Mesendoderm (in vitro differentiated cells): ENCODE measurements at places on chromosomes 11 and 22.

- DNase-seq, result no peak
These were observed 314.6 kb downstream of the BLID start for GRCh38 chr11:121801394-121801748.

DNA sequence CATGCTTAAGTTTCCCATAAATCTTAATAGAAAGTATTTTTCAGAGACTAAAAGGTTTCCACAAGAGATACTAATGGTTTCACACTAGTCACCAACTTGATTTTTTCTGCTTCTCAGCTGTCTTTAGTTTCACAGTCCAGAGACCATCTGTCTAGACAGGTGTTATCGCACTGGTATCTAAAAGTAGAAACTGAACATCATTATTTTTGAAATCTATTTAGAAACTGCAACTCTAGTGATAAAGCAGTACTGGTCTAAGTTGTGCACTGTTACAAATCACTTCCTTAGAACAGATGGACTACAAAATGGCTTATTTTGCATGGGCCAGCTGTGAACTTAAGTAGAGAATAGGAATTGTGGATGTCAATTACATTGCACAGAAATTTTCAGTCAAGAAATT, 78.0 kb downstream of the CNTN5 start:
- no peak for DNase-seq

GRCh38 chr11:102396708-102397563, 49.9 kb downstream of the BIRC2 start:
- DNase-seq, result no peak

DNA sequence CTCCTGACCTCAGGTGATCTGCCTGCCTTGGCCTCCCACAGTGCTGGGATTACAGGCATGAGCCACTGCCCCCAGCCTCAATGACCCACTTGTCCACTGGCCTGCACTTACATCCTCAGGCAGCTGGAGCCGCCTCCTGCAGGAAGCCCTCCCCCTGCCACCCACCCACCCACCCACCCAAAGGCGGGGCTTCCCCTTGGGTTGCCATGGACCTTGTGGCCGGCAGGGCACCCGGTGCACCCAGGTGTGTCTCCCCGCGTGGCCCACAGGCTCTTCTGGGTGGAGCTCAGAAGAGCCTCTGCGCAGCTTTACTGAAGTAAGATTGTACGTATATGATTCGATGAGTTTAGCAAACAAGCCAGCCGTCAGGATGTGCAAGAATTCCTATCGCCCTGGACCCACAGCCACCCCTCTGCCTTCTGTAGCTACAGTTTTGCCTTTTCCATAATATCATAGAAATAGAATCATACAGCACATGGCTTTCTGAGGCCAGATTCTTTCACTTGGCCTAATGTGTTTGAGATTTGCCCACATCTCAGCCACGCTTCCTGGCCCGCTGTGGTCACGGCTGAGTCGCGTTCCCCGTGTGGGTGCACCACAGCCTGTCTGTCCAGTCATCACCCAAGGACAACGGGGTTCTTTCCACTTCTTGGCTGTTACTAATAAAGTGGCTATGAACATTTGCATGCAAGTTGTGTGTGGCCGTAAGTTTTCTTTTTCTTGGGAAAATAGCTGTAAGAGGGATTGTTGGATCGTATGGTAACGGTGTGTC, 5.3 kb upstream of the BRSK2 start:
- DNase-seq, result no peak

DNA sequence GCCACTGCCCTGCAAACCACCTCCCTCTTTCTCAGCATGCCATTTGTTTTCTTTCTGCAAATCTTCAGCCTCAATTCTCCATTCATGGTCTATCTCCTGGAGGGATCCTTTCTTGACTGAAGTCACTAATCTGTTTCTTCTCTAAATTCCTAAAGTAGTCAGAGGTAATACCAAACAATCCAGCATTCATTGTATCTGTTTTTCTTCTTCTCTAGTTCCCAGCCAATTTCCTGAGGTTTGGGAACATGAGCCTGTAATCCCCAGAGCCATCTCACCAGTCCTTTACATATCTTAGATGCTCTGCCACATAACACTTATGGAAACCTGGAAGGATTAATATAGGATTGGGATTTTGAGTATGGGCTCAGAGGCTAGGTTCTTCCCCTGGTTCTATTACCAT, 86.5 kb downstream of the MICAL2 start:
- DNase-seq, result no peak

DNA sequence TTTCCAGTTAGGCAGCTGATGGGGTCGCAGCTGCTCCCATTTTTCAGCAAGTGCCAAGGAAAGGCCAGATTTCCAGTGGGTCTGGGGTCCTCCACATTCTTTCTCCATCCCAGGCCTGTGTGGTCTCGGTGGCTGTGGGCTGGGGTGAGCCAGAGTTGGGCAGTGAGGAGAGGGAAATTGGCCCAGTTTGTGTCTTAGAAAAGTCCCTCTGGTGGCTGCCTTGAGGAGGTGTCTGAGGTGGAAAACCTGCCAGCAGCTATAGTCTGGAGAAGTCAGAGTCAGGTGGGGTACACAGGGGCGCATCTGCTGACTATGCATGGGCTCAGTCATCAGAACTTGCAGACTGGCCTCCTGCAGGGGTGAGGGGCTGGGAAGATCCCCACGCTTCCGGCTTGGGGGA, 30.5 kb downstream of the MRGPRD start:
- peak; percentile 70 for DNase-seq

GRCh38 chr11:102464859-102465500, 12.4 kb upstream of the TMEM123 start:
- no peak for DNase-seq

DNA sequence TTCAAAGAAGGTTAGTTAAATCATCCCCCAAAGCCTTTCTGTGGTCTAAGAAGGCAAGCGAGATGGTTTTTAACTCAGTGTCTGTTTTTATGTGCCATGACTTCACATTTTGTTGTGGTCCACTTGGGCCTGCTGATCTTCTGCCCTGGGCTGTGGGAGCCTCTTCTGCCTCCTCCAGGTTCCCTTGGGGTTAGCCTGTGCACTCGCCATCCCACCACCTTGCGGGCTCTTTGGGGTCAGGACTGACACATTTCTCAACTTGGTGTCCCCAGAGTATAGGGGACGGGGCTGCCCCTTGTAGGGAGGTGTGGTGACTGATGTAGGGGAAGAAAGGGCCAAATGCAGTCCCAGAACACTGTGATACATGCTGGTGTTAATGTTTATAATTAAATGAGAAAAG, 207.0 kb downstream of the TBC1D22A start:
- DNase-seq, result no peak

DNA sequence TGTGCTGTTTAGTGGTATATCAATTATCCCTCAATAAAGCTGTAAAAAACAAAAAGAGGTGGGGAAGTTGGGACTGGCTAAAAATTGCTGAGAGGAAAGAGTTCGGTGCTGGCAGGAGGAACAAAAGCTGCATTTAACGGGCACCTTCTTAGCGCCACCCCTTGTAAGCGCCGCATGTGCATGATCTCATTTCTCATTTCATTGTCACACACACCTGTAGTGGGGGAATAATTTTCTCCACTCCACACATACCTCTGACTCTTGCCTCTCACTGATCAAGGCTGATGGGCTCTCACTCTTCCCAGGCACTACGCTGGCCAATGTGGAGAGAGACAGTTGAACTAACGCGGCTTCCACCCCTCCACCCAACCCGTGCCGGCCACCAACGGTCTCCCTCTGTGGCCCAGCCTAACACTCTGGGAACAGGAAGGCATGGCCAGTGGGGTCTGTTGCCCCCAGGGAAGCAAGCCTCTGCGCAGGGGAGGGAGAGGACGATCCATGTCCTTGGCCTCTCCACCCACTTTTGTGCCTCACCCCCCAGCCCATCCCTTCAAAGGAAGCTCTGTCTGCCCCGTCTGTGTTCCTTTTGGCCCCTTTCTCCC, 186.7 kb upstream of the SYT13 start:
- DNase-seq, result no peak

- no peak for DNase-seq
These were observed 122.7 kb upstream of the GUCY1A2 start for GRCh38 chr11:107140983-107141382.

DNA sequence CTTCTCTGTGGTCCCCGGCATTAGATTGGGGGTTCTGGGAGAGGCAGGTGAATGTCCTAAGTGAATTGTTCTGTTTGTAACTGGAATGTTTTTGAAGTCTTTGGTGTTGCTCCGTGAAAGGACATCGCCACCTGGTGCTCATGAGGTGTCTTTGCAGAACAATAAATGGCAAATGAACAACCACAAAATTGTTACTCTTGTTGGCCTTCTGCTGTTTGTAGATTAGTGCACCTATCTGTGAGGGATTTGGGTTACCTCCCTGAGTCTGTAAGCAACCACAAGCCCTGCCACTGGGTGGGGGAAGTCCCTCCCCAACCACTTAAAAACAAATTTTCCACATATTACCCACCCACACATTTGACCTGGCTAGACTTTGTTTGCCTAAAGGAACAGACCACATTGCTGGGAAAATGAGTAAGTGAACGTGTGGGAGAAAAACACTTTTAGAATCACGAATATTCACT, 4.7 kb downstream of the MPEG1 start:
- DNase-seq, result peak; percentile 65

GRCh38 chr11:2477254-2477653, 32.4 kb downstream of the KCNQ1 start:
- DNase-seq, result no peak

DNA sequence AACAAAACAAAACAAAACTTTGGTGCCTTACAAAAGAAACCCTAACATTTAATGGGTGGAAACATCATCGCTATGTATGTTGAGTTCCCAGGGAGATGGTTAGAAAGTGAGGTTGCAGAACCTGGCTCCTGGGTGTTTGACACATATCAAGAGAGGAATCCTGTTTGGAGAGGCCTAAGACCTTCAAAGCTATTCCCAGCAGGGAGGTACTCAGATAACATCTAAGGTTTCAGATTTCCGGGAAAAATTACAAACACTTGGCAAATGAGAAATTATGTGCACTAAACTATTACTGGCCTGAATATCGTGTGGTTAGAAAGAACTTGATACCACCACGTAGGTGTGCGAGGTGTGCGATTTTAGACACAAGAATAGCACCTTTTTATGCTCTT, 18.5 kb downstream of the TRIM5 start:
- peak; percentile 45 for DNase-seq

- peak; percentile 33 for DNase-seq
These were observed 73.0 kb downstream of the RAB30 start for GRCh38 chr11:82998697-82999096.

DNA sequence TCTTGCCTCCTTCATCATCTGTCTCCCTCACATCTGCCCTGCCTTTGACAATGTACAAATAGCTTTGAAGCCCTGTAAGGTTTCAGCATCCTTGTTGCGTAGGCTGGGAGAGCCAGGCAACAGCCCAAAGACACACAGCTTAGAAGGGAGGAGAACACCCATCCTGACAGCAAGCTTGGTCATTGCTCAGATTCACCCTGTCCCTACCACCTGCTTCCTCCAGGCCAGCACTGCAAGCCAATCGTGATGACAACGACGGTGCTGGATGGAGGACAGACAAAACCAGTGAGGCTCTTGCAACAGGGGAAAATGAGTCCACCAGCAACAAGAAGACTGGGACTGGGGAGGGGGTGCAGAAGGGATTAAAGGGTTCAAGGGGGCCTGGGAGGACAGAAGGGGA, 32.9 kb upstream of the CD5 start:
- no peak for DNase-seq

DNA sequence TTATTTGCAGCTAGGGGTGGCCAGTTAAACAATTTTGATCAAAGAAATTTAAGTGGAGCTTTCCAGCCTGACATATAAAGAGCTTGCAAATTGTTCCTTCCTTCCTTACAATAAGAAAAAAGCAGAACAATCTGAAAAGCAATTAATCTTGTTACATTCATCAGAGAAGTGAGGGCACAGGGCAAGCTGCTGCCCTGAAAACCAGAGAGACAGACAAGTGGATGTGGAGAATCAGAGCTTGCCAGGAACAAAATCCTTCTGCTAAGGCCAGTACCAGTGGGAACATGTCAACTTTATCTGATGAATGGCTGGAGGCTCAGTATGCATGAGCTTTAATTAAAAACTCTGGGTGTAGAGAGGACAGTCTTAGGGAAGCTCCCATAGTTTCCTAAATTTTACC, 8.8 kb downstream of the CCDC179 start:
- no peak for DNase-seq

GRCh38 chr11:3799143-3799542, 1.8 kb upstream of the NUP98 start:
- no peak for DNase-seq

DNA sequence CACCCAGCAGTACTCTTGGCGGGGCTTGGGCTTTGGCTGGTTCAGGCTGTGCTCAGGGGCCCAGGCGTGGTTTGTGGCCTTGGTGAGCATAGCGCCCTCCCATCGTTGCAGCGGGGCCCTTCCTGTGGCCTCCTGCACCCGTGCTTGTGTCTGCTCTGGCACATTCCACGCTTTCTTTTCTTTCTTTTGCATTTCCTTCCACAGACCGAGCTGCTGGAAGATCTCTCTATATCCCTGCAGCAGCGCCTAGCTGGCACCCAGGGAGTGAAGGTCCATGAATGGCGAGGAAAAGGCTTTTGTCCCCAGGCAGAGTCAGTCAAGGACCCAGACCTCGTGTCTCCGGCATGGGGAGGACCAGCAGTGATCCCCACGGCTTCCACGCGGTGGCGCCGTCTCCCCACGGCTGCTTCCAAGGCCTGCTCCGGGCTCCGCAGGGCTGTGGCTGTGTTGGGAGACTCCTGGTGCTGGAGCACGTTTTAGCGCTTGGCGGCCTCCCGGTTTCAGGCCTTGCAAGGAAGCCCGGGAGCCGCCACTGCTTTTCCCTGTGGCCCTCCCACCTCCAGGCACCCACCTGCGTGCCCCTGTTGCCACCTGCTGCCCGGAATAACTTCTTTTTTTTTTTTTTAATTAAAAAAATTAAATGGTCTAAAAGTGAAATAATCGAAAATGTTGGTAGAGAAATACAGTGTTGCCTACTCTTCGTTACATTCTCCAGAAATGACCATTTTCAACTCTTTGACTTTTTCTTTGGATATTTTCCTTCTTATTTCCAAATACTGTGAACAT, 28.5 kb downstream of the GLB1L2 start:
- DNase-seq, result peak; percentile 92

- peak; percentile 22 for DNase-seq
These were observed 10.0 kb upstream of the BACE1-AS start for GRCh38 chr11:117281159-117281558.

- DNase-seq, result peak; percentile 42
These were observed 3.8 kb upstream of the ADORA2A start for GRCh38 chr22:24423519-24424000.

DNA sequence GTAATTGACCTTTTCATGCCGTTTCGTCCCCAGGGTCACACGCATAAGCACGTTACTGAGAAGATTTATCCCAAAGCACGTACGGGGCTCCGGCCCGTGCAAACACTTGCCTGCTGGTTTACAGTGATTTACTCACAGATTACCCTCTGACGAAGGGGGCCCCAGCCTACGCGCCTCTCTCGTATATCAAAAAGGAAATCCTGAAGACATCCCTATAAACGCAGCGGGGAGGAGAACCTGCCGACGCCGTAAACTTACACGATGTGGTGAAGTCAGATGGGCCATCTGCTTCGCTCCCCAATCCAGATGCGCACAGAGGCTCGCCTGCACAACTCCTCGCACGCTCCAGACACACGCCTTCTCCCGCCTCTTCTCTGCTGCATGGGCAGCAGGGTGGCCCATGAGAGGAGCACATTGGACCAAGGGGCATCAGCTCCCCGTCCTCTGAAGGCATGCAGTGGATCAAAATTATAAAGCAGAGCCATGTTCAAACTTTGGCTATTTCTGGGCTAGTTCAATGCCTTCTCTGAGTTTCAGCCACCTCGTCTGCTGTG, 123.6 kb downstream of the MN1 start:
- no peak for DNase-seq

- no peak for DNase-seq
These were observed 35.0 kb upstream of the RASD2 start for GRCh38 chr22:35505399-35506258.
